Germinal center (tissue), 1 donor: ENCODE measurements at places on chromosomes 4 and X.

DNA sequence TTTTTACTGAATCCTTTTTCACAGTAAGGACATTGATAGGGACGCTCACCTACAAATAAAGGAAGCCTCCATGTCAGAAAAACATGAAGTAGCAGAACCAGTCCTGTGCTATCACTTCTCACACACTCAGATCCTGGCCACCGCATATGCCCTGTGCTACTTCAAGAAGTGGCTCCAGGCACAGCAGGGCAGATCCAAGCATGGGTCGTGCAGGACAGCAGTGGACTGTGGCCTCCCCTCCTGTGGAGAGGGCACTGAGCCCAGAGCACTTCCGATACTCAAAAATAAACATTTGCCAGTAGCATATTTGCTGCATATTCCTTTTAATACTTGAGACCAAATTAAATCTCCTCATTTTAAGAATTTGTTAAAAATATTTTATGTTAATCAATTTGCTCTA lies 167.9 kb downstream of the PRDM5 start:
- DNase-seq = no peak

DNA sequence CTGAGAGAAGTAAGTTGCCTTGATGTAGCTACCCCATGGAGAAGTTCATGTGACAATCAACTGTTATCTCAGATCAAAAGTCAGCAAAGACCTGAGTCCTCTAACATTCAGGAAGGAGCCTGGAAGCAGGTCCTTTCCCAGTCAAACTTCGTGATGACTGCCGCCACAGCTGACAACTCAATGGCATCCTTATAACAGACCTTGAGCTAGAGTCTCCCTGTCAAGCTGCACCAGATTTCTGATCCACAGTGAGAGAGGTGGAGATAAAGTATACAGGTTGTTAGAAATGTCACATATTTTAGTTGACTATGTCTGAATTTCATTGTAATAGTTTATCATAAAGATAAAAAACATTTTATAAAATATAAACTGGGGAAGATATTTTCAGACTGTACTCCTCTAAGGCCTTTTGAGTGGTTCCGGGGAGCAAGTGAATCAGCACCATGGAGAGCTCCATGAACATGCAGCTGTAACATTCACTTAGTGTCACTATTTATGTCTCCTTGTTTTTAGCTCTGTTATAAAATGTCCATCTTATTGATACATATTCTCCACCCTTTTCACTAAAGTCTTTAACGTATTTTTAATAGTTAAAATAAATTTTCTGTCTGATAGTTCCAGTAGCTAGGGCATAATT lies 1653.5 kb upstream of the AGA start:
- DNase-seq = no peak

GRCh38 chr4:149158817-149159216 lies 656.8 kb downstream of the IQCM start:
- no peak for DNase-seq

DNA sequence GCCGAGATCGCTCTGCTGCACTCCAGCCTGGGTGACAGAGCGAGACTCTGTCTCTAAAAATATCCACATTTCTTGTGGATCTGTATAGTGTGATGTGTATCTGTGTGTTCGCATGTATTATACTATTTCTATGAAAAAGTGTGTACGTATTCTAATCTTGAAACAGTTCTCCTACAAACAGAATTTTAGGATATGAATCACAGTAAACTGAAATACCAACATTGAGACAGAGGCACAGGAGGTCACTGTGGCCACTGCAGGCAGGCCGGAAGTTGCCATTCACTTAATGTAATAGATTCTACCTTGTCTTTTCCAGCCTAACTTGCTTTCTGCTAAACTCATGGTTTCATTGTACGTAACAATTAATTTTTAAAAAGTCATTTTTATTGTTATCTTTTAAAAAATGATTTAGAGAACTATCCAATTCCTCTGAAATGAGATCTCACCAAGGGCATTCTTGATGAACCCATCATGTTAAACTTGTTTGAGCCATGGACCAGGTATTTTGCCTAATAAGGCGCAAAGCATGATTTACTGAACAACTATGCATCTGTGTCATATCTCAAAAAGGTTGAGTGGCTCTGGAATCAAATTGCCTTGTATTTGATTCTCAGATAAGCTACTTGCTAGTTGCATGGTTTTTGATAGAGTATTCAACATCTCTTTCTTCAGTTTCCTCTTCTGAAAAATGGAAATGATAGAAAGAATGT lies 154.9 kb upstream of the GYPA start:
- no peak for DNase-seq

DNA sequence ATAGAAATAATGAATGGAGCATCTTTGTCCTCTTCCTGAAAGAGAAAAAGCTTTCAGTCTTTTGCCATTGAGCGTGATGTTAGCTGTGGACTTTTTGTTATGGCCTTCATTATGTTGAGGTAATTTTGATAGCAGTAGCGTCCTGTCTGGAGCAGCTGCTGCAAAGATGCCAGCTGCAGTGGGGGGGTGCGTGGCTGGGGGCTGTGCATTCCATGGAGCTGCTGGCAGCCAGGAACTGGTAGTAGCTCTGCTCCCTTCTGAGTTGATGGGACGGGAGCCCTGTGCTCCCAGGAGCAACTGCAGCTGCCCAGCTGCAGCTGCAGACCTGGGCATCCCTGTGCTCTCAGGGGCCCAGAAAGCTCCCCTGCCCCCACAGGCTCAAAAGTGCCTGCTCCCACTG lies 50.4 kb downstream of the CCDC160 start:
- DNase-seq = no peak

DNA sequence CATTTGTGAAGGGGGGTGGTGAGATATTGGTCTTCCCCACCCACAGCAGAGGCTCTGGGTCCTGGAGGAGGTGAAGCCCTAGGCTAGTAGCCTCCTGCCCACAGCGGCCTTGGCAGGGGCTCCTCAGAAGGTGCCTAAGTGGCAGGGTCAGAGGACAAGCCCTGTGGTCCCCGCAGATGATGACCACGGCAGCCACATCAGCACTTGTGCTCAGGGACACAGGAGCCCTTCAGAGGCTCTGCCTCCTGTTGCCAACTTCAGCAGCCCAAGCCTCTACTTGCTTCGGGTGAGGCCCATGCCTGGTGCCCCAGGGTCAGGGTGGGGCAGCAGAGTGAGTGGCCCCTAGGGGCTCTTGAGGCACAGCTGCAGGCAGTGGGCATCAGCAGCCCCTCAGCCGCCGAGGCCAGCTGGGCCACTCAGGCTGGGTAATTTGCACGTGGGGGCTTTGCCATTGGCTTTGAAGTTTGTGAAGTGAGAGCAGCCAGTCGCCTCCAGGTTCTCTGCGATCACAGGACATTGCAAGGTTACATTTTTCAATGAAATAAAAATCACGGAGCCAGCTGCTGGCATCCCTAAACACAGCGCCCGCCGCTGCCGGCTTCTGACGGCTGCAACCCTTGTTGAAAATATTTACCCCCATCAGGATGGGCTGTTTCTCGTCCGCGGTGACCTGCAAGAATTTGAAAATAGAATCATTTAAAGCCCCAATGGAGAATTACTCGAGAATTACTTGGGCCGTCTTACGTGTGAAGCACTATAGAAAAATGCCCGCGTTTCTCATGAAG lies 108.5 kb downstream of the HMX1 start:
- no peak for DNase-seq

DNA sequence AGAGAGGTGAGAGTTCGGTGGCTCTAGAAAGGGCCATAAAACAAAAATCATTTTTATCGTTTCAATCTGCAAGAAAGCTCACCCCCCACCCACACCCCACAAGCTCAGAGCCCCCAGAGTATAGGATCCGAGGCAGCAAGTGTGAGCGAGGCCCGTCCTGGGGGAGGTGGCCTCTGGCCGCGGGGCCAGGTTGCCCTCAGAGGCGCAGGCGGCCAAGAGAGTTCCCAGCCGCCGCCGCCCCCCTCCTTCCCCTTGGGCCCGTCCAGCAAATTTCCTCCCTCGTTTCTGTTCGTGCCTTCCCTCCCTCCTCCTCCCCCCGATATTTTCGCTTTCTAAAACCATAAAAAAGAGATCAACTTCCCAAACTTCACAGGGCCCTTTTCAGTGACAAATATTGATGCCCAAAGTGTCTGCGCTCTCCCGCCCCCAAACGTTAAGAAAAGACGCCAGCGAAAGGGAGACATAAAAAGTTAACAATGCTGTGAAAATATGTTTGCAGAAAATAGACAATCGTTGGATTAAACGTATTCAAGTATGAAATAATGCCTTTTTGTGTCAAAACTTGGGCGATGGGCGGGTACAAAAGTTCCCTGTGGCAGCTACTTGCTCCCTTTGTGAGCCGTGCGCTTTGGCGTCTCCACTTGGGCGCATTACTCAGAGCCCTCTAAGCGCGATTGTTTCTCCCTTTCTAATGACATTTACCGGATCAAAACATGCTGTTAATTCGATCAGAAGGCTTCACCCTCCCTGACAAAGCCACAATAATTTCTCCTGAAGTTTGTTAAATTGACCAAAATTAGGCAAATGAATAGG lies 1.1 kb upstream of the HELT start:
- no peak for DNase-seq

- no peak for DNase-seq
Measured at GRCh38 chr4:89305712-89306437, 1.7 kb downstream of the GPRIN3 start.

GRCh38 chr4:119748853-119749252 lies 120.2 kb upstream of the PDE5A start:
- DNase-seq = no peak

GRCh38 chrX:37765507-37765906 lies 14.4 kb upstream of the CYBB start:
- DNase-seq = no peak

DNA sequence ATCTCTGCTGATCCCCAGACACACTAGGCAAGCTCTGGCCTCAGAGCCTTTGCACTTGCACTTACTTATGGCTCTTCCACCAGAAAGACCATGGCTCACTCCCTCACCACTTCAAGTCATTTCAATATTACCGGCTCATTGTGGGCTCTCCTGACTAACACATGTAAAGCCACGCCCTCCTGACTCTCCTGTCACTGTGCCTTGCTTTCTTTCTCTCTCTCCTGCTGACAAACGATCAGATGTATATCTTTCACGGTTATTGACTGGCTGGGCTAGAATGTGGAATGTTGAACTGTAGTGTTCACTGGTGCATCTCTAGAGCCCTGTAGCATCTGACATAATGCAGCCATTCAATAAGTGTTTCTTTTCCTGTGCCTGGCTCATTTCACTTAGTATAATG lies 425.1 kb downstream of the RAB28 start:
- no peak for DNase-seq

- DNase-seq = no peak
Measured at GRCh38 chr4:185625503-185625902, 90.2 kb upstream of the PDLIM3 start.

DNA sequence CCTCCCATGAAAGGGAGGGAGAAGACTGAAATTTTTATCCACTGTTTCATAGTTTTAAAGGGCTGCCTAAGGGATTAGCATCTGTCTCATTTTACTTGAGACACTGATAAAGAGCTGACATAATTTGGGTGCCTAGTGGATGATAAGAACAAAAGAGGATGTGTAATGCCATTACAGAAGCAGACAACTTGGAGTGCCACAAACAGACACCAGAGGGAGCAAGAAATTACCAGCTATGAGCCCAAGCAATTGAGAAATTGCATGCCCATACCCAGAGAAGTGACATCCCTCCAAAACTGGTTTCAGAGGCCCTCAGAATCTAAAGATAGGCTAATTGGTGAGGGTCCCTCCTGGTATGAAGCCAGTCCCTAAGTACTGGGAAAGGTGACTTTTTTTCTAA lies 38.5 kb upstream of the POU3F4 start:
- DNase-seq = peak; percentile 1

GRCh38 chr4:110532901-110533589 lies 57.1 kb downstream of the ENPEP start:
- DNase-seq = no peak

GRCh38 chr4:124589786-124590185 lies 122.7 kb downstream of the ANKRD50 start:
- no peak for DNase-seq

- no peak for DNase-seq
Measured at GRCh38 chrX:103012945-103013344, 51.0 kb downstream of the BEX1 start.

- no peak for DNase-seq
Measured at GRCh38 chrX:18677161-18677869, 5.4 kb upstream of the RS1 start.

GRCh38 chr4:107719207-107719921 lies 670 bp downstream of the PAPSS1 start:
- peak; percentile 19 for DNase-seq

GRCh38 chr4:118284169-118284568 lies 68.6 kb downstream of the PRSS12 start:
- peak; percentile 15 for DNase-seq

GRCh38 chrX:25873196-25873595 lies 264.9 kb upstream of the MAGEB18 start:
- no peak for DNase-seq

GRCh38 chrX:123728016-123728415 lies 4.8 kb downstream of the THOC2 start:
- DNase-seq = no peak

- DNase-seq = no peak
Measured at GRCh38 chr4:156685308-156685707, 286.3 kb downstream of the PDGFC start.
